Lower lobe of right lung (tissue), 2 donors: ENCODE measurements at places on chromosomes 2 and 18. TPM values are rescaled to one million over a fixed set of nuclear protein-coding genes. Genes with fewer than 3 reads are reported as not detected.

DNA sequence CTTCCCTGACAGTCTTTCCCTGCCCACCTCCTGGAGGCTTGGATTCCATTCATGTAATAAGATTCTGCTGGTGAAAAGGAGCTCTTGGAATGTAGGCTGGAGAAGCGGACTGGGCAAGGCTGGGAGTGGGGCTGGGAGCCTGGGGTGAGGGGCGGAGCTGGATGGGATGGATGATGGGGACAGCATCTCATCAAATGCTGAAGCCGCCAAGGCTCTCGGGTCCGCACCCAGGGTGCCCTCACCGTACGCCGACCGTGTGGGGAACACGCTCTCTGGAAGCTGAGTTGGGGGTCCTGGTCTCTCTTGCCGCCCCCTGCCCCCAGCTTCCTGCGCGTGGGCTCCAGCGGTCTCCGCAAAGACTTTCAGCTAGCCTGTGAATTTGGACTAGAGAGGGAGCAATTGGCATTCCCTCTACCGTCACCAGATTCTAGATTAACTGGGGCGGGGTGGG lies 9.1 kb downstream of the RAX start:
- no peak for DNase-seq

GRCh38 chr2:134980639-134981038 lies 62.0 kb downstream of the CCNT2 start:
- DNase-seq = no peak

GRCh38 chr2:102241616-102242305 lies 54.9 kb downstream of the IL1RL2 start:
- DNase-seq = no peak

DNA sequence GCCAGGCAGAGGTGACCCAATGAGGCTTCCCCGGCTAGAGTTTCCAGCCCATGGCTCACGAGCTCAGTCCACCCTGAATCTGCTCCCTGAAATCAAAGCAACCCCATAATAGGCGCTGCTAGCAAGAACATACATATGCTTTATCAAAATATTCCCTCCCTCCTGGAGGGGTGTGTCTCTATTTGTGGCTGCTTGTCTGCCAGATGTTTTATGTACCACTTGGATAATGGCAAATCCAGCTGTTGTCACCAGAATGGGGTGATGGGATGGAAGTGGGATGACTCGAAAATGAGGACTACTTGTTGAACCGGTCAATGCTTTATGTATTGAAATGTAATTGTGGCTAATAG lies 152.0 kb downstream of the GALNT14 start:
- no peak for DNase-seq

- no peak for DNase-seq
These were observed 211.9 kb downstream of the ALPK2 start for GRCh38 chr18:58416704-58417683.

Gene KYNU
- total RNA-seq = 30.6 TPM

DNA sequence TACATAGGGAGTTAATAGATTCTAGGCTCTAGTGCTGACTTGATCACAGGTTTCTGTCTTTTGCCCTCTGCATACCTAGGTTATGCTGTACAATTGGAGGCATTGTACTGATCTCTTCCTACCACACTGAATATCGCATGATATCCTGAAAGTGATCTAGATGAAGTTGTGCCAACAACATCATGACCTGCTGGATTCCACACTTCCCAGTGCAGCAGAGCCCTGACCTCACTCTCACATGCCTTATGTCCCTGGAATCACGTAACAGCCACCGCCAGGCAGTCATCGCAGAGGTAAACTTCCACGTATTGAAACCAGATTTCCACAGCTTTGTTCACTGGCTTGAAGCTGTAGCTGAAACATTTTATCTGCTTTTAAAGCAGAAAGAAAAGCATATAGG lies 214.0 kb downstream of the ANKRD30B start:
- no peak for DNase-seq

Gene MOGAT1
- total RNA-seq = 3.2 TPM

DNA sequence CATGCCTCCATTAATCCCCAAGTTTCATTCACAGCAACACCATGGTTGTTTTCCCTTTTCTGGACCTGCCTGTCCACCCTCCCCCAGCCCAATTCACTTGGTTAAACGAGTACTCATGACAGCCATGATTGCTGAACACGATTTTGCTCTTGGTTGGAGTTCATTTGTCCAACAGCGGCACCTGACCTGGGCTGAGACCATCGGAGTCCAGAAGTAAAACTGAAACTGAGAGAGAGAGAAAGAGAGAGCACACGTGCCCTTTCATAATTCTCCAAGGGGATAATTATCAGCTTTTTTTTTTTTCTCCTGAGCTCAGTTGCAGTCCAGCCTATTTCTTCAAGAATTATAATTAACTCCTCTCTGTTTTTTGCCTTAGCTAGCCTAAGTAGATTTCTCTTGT lies 13.7 kb upstream of the KIF5C start:
- no peak for DNase-seq

- no peak for DNase-seq
These were observed 479.7 kb downstream of the PARD3B start for GRCh38 chr2:205024822-205025518.

GRCh38 chr18:47260120-47260923 lies 8.9 kb upstream of the SKOR2 start:
- DNase-seq = peak; percentile 66

DNA sequence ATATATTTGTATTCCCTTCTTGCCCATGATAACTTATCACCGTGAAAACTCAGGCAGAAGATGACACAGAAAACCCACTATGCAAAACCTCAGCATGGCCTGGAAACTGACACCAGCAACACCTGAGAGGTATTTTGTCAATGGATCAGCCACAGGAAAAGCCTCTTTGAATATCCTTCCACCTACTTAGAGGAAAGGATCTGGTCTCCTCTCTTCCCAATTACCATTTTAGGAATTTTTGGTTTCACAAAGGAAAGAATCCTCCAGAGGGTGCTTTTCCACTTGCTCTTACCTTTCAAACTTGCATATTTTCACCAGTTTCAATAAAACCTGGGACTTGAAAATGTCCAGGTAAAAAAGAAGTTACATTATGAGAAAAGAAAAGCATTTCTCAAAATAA lies 20.0 kb upstream of the MEIS1 start:
- no peak for DNase-seq

GRCh38 chr2:54609241-54609640 lies 114.2 kb upstream of the EML6 start:
- no peak for DNase-seq

DNA sequence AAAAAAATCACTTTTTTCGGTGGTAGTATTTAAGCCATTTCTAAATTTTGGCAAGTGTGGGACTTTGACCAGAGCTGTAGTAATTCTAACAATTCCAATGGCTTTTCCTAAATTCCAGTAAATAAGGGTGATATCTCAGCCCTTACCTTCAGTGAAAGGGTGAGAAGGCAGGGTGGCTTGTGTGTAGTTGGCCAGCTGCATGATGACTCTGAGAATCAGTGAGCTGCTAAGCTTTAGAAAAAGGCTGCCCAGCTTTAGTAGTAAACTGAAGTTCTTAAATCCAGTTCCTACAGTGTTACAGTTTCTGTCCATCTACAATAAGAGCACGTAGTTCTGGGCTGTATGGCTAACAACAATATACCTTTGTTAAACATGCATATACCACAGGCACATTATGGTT lies 42.0 kb downstream of the OXER1 start:
- no peak for DNase-seq

DNA sequence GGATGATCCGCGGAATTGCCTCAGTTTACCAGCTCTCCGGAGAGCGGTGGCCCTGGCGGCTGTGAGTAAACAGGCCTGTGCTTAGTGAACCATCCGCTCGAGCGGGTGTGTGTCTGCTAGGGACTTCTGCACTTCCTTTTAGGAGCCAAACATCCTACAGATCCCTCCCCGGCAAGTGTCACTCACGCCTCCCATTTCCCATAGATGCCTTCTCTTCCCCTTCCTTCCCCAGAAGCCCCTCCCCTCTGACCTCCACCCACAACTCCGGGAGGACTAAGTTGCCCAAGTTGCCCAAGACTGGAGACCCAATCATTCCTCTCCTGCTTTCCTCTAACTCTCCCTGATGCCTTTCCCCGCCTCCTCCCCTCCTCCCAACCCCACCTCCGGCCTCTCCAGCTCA lies 2.9 kb downstream of the C1QL2 start:
- no peak for DNase-seq

- no peak for DNase-seq
These were observed 130.1 kb upstream of the DAPL1 start for GRCh38 chr2:158664987-158665386.

Gene NT5C1B
- not detected for total RNA-seq

Gene SPR
- 46.2 TPM for total RNA-seq

DNA sequence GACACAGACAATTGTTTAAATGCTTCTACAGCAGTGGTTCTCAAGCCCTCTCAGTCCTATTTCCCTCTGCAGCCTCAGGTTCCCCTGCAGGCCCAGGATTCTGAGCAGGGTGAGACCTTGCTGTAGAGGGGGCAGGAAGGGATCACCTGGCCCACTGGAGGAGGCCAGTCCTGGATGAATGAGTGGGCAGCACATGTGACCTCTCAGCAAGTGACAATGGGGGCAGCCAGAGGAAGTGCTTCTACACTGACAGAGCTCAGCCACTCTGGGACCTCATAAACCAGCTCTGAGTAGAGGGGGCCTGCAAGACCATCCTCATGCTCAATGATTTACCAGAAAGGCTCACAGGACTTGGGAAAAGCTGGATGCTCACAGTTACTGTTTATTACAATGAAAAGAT lies 63.2 kb downstream of the ASB1 start:
- DNase-seq = no peak

Gene GDF7
- 0.62 TPM for total RNA-seq

Gene NBAS
- 42.4 TPM for total RNA-seq

DNA sequence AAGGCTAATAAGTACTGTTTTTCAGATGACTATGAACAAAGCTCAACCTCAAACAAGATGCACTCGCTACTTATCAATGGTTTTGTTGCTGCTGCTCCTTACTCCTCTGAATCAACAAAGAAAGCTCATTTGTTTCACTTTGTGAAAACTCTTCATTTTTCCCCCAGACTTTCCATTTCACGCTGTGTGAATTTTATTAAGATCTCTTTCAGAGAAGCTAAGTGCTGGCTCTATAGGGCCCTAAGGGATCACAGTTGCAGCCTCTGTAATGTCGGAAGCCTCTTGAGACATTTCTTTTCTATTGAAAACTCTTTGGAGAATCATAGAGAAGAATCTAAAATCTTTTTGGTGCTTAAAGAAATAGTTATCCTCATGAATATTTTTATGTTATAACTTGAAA lies 209.8 kb downstream of the CD226 start:
- no peak for DNase-seq

Gene GCG
- total RNA-seq = not detected

Gene ALKAL2
- 6.7 TPM for total RNA-seq

DNA sequence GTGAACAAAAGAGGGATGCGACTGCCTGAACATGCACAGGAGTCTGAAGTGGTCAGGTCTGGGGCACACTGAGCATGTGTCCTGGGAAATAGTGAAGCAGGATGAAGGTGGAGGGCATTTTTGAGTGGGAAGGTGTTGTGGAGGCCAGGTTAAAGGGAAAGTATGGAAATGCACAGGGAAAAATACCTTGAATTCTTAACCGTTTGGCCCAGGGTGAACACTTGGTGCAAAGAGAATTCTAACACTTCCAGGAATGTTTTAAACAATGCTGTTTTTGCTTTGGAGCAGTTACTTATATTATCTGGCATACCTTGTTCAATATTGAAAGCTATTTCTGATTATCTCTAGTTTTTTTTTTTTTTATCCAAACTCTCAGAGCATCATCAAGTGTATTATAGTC lies 623.5 kb downstream of the DCC start:
- DNase-seq = no peak

GRCh38 chr18:49617865-49618264 lies 56.0 kb downstream of the LIPG start:
- no peak for DNase-seq

DNA sequence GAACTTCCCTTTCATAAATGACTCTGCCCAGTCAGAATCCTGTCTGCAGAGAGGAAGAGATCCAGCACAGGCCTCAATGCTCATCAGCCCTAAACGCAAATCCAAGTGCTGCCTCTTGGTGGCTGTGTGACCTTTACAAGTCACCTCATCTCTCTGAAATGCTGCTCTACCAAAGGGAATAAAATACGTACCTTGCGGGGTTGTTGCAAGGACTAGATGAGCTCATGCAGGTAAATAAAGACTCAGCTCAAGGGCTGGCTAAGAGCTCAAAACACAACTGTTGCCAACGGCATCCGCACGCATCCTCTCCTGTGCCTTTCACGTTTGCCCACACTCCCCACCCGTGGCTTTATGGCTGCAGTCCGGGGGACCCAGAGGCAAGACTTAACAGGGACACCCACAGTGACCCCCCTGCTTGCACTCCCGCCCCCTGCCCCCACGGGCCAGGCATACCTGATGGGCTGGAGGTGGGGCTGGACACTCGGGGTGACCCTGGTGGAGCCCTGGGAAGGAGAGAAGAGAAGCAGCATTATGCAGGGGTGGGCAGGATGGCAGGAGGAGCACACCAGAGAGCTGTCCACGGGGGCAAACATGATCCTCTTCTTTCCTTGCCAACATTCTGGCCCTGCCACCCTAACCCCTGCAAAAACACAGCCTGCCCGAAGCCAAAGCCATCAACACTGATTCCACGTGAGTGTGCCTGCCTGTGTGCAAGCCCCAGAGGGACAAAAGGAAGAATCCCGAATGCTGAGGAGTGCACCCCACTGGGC lies 102.6 kb downstream of the TNS1 start:
- peak; percentile 74 for DNase-seq

GRCh38 chr2:174595116-174595809 lies 2.3 kb downstream of the WIPF1 start:
- no peak for DNase-seq

GRCh38 chr2:69309351-69310110 lies 77.5 kb downstream of the GFPT1 start:
- peak; percentile 71 for DNase-seq

GRCh38 chr2:120503793-120504571 lies 158.0 kb downstream of the INHBB start:
- no peak for DNase-seq

GRCh38 chr2:197011801-197012641 lies 85.5 kb upstream of the PGAP1 start:
- no peak for DNase-seq

GRCh38 chr2:147331790-147332419 lies 512.9 kb upstream of the ACVR2A start:
- DNase-seq = no peak

DNA sequence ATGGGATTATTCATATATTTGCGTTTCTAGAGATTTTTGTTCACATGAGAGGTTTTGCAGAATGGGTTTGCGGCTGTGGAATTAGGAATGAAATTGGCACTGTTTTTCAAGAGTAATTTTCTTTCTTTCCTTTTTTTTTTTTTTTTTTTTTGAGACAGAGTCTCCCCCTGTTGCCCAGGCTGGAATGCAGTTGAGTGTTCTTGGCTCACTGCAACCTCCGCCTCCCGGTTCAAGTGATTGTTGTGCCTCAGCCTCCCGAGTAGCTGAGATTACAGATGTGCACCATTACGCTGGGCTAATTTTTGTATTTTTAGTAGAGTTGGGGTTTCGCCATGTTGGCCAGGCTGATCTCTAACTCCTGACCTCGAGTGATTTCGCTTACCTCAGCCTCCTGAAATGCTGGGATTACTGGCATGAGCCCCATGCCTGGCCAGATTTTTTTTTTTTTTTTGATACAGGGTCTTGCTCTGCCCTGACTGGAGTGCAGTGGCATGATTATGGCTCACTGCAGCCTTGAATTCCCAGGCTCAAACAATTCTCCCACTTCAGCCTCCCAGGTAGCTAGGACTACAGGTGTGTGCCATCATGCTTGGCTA lies 65.3 kb downstream of the MIB1 start:
- DNase-seq = no peak

Gene SPC25
- 0.50 TPM for total RNA-seq
